Stimulated activated CD8-positive, alpha-beta memory T cell treated with anti-CD3 and anti-CD28 coated beads, Interleukin-4, amount 100 ng/mL, for 4 hours (primary cell): ENCODE measurements at places on chromosomes 11 and 22.

DNA sequence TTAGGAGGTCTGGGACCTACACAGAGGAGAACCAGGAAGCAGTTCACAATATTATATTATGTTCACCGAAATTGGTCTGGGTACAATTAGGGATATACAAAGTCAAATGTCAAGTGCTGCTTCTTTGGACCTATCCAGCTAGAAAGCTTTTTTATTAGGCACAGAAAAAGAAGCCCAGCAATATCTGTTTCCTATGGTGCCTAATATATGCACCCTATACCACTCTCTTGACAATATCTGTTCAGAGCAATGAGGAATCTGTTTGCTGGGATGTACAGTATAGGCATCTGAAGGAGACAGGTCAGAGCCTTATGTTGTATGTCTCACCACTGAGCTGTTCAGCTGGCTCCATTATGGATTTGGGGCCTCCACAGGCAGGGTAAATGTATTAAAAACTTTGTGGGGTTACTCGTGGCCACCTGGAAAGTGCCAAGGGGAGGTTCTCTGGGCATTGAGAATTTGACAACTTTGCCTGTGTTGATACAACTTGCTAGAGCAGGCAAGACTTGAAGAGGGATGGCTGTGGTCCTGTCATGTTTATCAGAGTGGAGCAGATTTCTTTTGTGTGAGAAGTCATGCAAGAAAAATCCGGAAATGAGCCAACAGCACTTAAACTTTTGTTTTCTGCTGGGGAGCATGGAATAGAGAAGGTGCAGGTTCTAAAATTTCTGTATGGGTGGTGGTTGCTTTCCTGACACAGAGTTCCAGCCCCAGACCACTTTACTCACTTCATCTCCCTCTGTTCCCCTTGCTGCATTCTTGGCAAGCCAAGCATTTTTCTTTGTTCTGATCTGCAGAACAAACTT is 10.1 kb downstream of the STIM1 start:
- DNase-seq = no peak

- peak; percentile 46 for DNase-seq
Observed at GRCh38 chr22:28009272-28009827, 90.3 kb upstream of the PITPNB start.

GRCh38 chr11:359181-359714 is 10.1 kb upstream of the B4GALNT4 start:
- DNase-seq = no peak

DNA sequence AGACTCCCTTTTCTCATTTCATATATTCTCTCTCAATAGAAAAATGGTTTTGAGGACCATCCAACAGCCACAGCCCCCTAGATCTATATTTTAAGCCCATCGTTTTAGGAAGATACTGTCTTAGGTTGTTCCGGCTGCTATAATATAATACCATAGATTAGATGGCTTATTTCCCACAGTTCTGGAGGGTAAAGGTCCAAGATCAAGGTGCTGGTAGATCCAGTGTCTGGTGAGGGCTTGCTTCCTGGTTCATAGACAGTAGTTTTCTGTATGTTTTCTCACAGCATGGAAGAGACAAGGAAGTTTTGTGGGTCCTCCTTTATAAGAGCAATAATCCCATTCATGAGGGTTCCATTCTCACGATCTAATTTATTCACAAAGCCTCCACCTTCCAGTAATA is 215.1 kb downstream of the AASDHPPT start:
- DNase-seq = no peak

- DNase-seq = no peak
Observed at GRCh38 chr11:120236169-120237107, 3.5 kb upstream of the POU2F3 start.

GRCh38 chr22:18950141-18950540 is 14.0 kb upstream of the PRODH start:
- no peak for DNase-seq

GRCh38 chr11:106160494-106160893 is 83.0 kb downstream of the AASDHPPT start:
- DNase-seq = no peak

DNA sequence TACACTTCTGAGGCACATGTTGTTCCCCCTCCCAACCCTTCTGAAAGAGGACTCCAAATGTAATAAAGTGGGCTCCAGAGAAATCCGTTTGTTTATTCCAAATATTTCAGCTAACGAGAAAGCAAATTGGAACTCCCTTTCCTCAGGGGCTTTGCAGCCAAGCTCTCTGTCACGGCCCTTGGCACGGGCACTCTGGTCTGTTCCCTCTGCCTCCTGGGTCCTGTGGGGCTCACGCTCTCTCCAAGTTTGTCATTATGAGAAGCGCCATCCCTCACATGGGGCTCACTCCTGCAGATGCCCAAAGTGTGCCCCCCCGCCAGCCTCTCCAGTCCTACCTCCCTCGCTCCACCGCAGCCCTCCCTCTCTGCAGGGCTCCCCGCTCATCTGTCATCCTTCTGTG is 125.4 kb upstream of the POU2AF2 start:
- no peak for DNase-seq

GRCh38 chr11:1597331-1597993 is 632 bp downstream of the KRTAP5-2 start:
- DNase-seq = no peak

GRCh38 chr11:29669310-29669709 is 347.5 kb downstream of the KCNA4 start:
- no peak for DNase-seq

DNA sequence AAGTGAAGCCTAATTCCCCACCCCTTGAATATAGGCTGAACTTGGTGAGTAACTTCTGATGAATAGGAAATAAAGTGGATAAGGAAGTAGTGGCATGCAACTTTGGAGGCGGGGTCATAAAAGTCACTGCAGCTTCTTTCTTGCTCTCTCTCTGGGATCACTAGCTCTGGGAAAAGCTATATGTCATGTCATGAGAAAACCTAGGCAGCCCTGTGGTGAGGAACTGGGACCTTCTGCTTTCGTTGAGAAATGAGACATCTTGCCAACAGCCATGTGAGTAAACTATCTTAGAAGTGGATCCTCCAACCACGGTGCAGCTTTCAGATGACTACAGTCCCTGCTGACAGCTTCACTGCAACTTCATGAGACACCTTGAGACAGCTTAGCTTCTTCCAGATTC is 15.7 kb downstream of the ZNF214 start:
- no peak for DNase-seq

DNA sequence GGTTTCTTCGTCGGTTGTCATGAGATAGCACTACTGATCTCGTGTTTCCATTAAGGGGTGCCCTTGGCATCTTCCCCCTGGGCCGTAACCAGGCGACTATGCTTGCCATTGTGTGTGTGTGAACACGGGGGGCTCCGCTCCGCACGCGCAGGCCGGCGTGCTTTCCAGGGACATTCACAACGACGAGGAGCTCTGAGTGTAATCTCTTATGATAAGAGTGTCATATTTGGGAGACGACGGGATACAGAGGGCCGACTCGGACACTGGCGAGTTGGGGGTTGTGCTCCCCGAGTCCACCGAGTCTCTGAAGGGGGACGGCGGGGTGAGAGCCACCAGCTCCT is 170.9 kb upstream of the CTSC start:
- DNase-seq = no peak

DNA sequence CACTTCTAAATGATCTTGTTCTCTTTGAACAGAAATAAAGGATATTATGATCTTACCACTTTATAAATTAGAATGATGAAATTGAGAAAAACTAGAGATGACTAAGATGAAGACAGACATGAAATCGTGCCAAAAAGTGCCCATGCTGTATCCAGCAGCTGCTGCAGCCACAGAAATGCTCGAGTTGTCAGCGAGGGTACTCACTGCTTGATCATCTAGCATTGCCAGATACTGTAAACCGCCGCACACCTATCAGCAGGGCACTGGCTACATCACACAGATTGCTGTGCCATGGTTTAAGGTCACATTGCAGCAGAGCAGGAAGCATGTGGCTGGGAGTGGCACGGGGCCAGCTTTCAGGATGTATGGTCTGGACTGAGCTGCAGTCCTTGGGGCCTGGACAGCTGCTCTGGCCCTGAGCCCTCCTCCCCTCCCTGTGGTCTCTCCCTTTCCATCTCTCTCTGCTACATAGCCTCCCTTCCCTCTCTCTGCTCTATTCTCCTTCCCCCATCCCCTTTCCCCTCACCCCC is 51.0 kb upstream of the SEPTIN5 start:
- DNase-seq = no peak

DNA sequence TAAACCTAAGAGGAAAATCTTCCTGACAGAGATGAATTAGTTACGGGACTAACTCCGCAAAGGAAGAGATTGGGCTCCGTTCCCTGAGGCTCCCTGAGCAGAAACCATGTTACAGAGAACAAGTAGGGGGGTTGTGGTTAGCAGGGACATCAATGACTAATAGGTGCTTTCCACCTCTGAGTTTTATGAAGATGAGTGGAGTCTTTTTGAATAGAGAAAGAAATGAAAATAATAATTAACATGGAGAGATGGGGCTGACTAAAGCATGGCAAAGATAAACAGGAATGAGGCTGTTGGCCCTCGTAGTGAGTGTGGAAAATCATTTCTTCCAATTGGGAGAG is 47.5 kb upstream of the PICALM start:
- no peak for DNase-seq

GRCh38 chr11:130780437-130780836 is 135.8 kb downstream of the SNX19 start:
- DNase-seq = no peak

GRCh38 chr11:128695539-128696221 is 1.8 kb downstream of the FLI1 start:
- DNase-seq = no peak

GRCh38 chr22:41347066-41347859 is 34.5 kb upstream of the TEF start:
- DNase-seq = no peak

DNA sequence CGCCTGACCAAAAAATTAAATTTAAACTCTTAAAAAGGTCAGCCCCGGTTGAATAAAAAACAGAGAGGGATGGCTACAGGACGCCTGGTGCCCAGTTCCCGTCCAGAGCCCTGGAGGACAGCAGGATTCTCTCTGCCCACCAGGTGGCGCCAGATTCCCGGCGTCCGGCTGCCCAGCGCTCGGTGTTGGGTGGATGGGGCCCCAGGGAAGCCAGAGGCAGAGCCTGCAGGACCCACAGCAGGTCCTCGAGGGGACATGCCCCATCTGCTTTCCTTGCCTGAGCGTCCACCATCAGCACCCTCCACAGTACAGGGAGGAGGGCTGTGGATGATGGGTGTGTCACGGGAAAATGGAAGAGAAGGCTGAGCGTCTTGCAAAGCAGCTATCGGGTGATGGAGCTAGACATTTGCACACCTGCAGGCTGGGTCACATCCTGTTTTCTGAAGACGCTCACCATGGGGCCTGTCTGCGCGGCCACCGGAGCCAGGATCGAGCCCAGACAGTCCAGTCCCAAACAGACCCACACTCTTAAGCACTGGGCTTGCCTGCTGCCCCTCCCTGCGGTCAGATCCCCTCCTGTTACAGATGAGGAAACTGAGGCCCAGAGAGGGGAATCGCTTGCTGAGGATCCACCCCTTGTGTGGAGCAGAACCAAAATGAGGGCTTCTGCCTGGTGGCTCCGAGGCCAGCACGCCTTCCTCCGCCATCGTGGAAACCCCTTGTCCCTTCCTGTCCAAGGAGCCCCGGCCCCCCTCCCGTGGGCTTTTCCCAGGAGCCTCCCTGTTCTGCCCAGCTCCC is 18.5 kb upstream of the CBX7 start:
- peak; percentile 68 for DNase-seq

GRCh38 chr11:135033540-135033939 is 621.5 kb upstream of the B3GAT1 start:
- DNase-seq = no peak

DNA sequence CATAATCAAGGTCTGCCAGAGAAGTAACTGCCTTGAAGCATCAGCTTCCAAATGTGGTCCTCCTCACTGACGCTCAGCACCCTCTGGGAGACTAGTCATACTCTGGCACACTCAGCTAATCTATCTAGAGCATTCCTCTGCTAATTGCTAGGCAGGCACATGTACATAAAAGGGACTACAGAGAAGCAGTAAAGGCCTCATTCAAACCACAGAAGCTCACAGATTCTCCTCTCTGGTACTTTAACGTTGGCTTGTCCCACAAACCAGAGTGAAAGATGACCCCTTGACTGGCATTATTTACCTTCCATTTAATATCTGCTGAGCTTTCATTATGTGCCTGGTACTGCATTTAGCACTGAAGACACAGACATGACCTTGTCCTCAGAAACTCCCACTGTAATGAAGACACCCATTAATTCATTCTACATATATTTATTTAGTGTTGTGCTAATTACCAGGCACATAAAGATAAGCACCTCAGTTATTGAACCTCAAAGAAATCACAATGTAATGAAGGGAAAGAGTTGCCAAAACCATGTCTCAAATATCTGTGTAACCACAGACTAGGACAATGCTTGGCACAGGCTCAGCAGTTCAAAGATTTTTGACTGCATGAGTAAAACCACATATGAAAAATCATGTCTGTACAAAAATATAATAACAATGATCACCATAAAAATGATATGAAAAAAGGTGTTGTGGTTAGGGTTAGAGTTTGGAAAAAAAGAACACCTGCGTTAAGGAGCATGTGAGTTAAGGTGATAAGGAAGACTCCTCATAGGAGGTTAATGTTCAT is 550.4 kb downstream of the DLG2 start:
- DNase-seq = no peak

DNA sequence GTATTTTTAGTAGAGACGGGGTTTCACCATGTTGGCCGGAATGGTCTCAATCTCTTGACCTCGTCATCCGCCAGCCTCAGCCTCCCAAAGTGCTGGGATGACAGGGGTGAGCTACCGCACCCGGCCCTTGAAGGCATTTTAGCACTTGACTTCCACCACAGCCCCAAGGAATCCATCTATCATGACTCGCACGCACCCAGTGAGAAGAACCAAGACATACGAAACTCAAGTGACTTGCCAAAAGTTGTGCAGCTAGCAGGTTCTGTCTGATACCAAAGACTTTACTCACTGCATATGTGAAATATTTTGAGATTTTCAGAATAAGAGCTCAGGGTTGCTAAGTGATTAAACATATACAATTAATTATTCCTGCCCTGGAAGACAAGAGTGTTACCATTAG is 21.0 kb downstream of the FLI1 start:
- no peak for DNase-seq

DNA sequence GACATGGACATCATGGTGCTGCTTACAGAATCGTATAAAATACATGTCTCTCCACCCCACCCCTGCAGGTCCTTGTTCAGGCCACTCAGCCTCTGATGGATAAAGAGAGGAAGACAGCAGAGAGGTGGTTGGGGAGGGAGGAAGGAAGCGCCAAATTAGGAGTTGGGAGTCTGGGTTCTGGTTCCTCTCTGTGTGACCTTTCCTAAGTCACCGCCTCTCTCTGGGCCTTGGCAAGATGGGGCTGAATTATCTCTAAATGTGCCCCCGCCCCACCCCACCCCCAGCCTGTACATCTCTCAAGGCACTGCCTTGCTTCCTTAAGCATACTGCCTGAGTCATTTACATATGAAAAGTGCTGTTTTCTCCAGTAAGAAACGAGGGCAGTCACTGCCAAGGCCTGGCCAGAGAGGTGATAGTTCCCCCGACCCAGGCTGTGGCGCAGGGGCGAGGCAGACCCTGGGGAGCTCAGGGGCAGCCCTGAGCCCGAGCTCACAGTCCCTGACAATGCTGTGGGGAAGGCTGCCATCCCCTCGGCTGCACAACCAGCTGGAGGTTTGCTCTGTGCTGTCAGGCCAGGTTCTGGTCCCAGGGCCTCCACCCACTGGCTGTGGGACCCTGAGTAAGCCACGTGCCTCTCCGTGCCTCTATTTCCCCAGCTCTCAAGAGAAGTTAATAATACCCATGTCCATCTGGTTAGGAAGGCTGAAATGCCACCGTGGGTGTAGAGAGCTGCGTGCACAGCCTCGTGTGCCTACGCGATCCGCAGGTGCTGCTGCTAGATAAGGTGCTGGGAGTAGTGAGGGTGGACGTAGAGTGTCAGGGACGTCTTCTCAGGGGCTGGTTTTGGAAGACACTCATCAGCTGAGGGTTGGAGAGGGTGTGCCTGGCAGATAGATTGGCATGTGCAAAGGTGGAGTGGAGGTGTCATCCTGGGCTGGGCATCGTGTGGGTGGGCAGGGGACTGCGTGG is 55.3 kb downstream of the CACNA1I start:
- DNase-seq = no peak
